Stimulated activated naive B cell treated with anti-CD40 and anti-IgM and Interleukin-4, amounts not matched to agents 10 μg/mL and 1 μg/mL and 100 μg/mL, for 72 hours (primary cell): ENCODE measurements at places on chromosomes 12 and 14.

DNA sequence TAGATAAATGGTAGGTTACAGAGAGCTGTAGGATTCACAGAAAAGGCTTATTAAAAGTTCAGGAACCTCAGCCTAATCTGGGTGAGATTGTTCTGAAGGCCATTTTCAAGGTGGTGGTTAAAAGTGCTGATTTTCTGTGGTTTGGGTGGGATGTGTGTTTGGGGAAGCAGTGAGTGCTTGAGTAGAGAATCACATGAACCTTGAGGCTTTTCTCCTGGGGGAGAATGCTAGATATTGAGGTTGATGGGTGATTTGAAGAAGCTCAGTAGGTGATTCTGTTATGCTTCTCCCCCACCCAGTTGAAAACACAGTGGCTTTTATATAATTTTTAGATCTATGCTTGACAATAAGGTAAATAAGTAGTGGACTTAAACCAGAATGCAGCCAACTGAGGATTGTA is 420.9 kb downstream of the PCNX1 start:
- DNase-seq, result no peak
- peak overlapping the region; percentile 59 for H3K4me3 ChIP-seq
- H3K4me1 ChIP-seq, result peaks cover 60% of the 10 kb centered on the region
- peaks cover 65% of the 10 kb centered on the region for H3K36me3 ChIP-seq

- peaks cover 79% of the 10 kb centered on the region for H3K27me3 ChIP-seq
- H3K4me1 ChIP-seq, result peaks cover 12% of the 10 kb centered on the region
- peaks cover 3% of the 10 kb centered on the region for H3K36me3 ChIP-seq
- DNase-seq, result no peak
- peak overlapping the region; percentile 35 for H3K4me3 ChIP-seq
Observed at GRCh38 chr12:111035578-111036301, 115.4 kb upstream of the MYL2 start.

- no peaks in the 10 kb centered on the region for H3K36me3 ChIP-seq
- no peak for DNase-seq
- no peak overlapping the region for H3K4me3 ChIP-seq
Observed at GRCh38 chr12:23415180-23415579, 534.3 kb downstream of the SOX5 start.

- peaks cover 15% of the 10 kb centered on the region for H3K36me3 ChIP-seq
- peaks cover 67% of the 10 kb centered on the region for H3K4me1 ChIP-seq
- H3K4me3 ChIP-seq, result peak overlapping the region; percentile 21
Observed at GRCh38 chr12:47276621-47277309, 197.0 kb upstream of the AMIGO2 start.

GRCh38 chr14:54471641-54472040 is 17.1 kb downstream of the GMFB start:
- peaks cover 62% of the 10 kb centered on the region for H3K36me3 ChIP-seq
- no peaks in the 10 kb centered on the region for H3K27me3 ChIP-seq
- no peak overlapping the region for H3K27ac ChIP-seq
- H3K4me3 ChIP-seq, result no peak overlapping the region
- DNase-seq, result no peak

- H3K27ac ChIP-seq, result peak overlapping the region; percentile 95
- H3K4me3 ChIP-seq, result peak overlapping the region; percentile 84
- H3K4me1 ChIP-seq, result peaks cover 36% of the 10 kb centered on the region
- H3K36me3 ChIP-seq, result peaks cover 14% of the 10 kb centered on the region
- H3K27me3 ChIP-seq, result no peaks in the 10 kb centered on the region
Observed at GRCh38 chr14:105602799-105603793, 76.7 kb downstream of the TMEM121 start.

GRCh38 chr12:66679461-66680084 is 697 bp upstream of the GRIP1 start:
- peaks cover 13% of the 10 kb centered on the region for H3K4me1 ChIP-seq
- DNase-seq, result no peak
- H3K27ac ChIP-seq, result no peak overlapping the region
- no peaks in the 10 kb centered on the region for H3K36me3 ChIP-seq

DNA sequence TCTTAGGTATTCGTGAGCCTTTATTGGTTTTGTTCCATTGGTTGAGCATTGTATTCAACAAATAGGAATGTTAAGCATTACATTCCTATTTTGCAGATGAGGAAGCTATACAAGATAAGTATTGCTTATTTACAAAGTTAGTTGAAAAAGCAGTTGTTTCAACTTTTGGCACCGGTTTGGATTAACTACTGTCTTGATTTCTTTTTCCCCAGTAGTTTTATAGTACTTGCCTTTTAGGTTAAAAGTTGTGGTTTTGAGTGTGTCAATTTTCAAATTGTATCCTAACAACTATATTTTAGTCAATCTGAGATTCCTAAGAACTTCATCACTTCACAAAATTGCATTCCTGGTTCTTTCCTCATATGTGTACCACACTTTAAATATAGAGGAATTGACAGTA is 23.8 kb upstream of the MBIP start:
- DNase-seq, result no peak
- no peak overlapping the region for H3K4me3 ChIP-seq
- no peaks in the 10 kb centered on the region for H3K36me3 ChIP-seq
- no peaks in the 10 kb centered on the region for H3K4me1 ChIP-seq

GRCh38 chr12:31783996-31784645 is 55.3 kb upstream of the AMN1 start:
- peaks cover 9% of the 10 kb centered on the region for H3K4me1 ChIP-seq
- peaks cover 6% of the 10 kb centered on the region for H3K36me3 ChIP-seq
- H3K4me3 ChIP-seq, result no peak overlapping the region
- H3K27ac ChIP-seq, result no peak overlapping the region
- DNase-seq, result no peak

GRCh38 chr12:78916845-78917480 is 52.4 kb downstream of the SYT1 start:
- H3K36me3 ChIP-seq, result no peaks in the 10 kb centered on the region
- peaks cover 3% of the 10 kb centered on the region for H3K4me1 ChIP-seq

- H3K4me3 ChIP-seq, result no peak overlapping the region
- no peaks in the 10 kb centered on the region for H3K4me1 ChIP-seq
- no peak overlapping the region for H3K27ac ChIP-seq
- no peaks in the 10 kb centered on the region for H3K36me3 ChIP-seq
Observed at GRCh38 chr12:20028033-20028432, 340.3 kb upstream of the PDE3A start.

- no peak overlapping the region for H3K27ac ChIP-seq
- no peaks in the 10 kb centered on the region for H3K4me1 ChIP-seq
- H3K4me3 ChIP-seq, result no peak overlapping the region
- no peaks in the 10 kb centered on the region for H3K36me3 ChIP-seq
Observed at GRCh38 chr12:114321524-114321923, 84.4 kb downstream of the TBX5 start.

GRCh38 chr12:532908-533565 is 73.3 kb downstream of the B4GALNT3 start:
- no peaks in the 10 kb centered on the region for H3K36me3 ChIP-seq
- no peak overlapping the region for H3K4me3 ChIP-seq
- no peak overlapping the region for H3K27ac ChIP-seq
- DNase-seq, result no peak
- peaks cover 20% of the 10 kb centered on the region for H3K27me3 ChIP-seq
- no peaks in the 10 kb centered on the region for H3K4me1 ChIP-seq

GRCh38 chr12:123062681-123063486 is 82.4 kb downstream of the ARL6IP4 start:
- no peak for DNase-seq
- no peaks in the 10 kb centered on the region for H3K27me3 ChIP-seq
- no peak overlapping the region for H3K4me3 ChIP-seq
- peaks cover 52% of the 10 kb centered on the region for H3K4me1 ChIP-seq
- H3K36me3 ChIP-seq, result no peaks in the 10 kb centered on the region

- no peak for DNase-seq
- no peak overlapping the region for H3K4me3 ChIP-seq
Observed at GRCh38 chr14:65478596-65478995, 66.1 kb downstream of the FUT8 start.

- no peak overlapping the region for H3K4me3 ChIP-seq
- H3K27ac ChIP-seq, result no peak overlapping the region
- H3K36me3 ChIP-seq, result no peaks in the 10 kb centered on the region
- no peaks in the 10 kb centered on the region for H3K27me3 ChIP-seq
Observed at GRCh38 chr14:80844872-80845271, 96.7 kb downstream of the CEP128 start.

- H3K27me3 ChIP-seq, result peaks cover 14% of the 10 kb centered on the region
- no peak overlapping the region for H3K27ac ChIP-seq
- peaks cover 1% of the 10 kb centered on the region for H3K4me1 ChIP-seq
- peaks cover under 1% of the 10 kb centered on the region for H3K36me3 ChIP-seq
- no peak for DNase-seq
- no peak overlapping the region for H3K4me3 ChIP-seq
Observed at GRCh38 chr12:10618338-10618987, 5.1 kb upstream of the MAGOHB start.

DNA sequence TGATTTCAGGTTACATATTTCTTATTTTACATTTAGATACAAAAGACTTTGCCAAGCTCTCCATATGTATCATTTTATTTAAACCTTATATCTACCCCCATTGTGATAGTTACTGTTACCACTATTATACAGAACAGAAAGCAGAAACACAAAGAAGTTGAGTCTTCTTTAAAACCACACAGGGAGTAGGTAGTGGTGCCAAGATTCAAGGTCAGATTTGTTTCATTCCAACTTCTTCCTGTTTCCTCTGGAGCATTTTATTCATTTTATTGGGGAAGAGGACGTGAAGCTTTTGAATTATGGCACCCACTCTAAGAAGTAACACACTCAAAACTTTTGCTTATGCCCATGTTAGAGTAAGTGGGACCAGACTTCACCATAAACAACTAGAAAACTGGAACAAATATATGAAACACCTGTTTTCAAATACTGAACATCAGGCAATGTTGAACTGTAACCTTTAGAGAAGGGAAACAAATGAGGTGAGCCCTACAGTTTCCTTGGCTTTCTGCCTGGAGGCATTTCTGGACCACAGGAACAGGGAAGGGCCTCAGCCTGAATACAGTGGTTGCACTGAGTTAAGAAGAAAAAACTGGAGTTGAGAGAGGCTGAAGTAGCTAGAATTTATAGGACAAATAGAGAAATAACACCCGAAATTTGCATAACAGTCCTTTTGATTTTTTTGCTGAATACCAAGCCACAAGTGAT is 160.4 kb upstream of the SSTR1 start:
- no peak for DNase-seq
- no peak overlapping the region for H3K27ac ChIP-seq

GRCh38 chr14:22980672-22981089 is 1.7 kb downstream of the AJUBA start:
- no peak for DNase-seq
- H3K4me1 ChIP-seq, result peaks cover 5% of the 10 kb centered on the region
- H3K4me3 ChIP-seq, result peak overlapping the region; percentile 33
- H3K27me3 ChIP-seq, result peaks cover 15% of the 10 kb centered on the region
- H3K27ac ChIP-seq, result no peak overlapping the region
- H3K36me3 ChIP-seq, result no peaks in the 10 kb centered on the region

- H3K4me3 ChIP-seq, result peak overlapping the region; percentile 85
- H3K36me3 ChIP-seq, result peaks cover 15% of the 10 kb centered on the region
- H3K27me3 ChIP-seq, result no peaks in the 10 kb centered on the region
- H3K27ac ChIP-seq, result peak overlapping the region; percentile 68
Observed at GRCh38 chr12:132492951-132493350, 3.0 kb downstream of the FBRSL1 start.

GRCh38 chr14:61607570-61608244 is 87.6 kb upstream of the HIF1A start:
- DNase-seq, result no peak
- no peaks in the 10 kb centered on the region for H3K36me3 ChIP-seq
- no peak overlapping the region for H3K4me3 ChIP-seq
- no peaks in the 10 kb centered on the region for H3K27me3 ChIP-seq
- peaks cover 16% of the 10 kb centered on the region for H3K4me1 ChIP-seq

DNA sequence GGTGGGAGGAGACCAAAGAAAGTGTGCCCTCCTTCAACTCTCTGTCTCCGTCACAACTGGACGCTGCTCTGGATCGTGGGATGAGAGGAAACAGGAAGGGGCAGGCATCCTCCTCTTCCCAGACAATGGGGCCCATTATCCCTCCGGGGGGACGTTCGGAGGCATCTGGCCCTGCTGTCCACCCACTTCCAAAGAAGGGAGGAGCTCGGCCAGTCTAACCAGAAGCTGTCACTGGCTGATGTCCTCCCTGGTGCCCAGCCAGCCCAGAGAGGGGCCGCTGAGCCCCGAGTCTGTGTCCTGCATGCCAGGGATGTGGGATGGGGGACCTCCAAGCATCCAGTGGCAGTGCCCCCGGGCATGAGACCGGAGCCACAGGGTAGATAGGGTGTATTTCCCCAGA is 39.8 kb upstream of the MEG3 start:
- no peak for DNase-seq
- no peaks in the 10 kb centered on the region for H3K36me3 ChIP-seq
- peaks cover 13% of the 10 kb centered on the region for H3K27me3 ChIP-seq
- no peaks in the 10 kb centered on the region for H3K4me1 ChIP-seq
- no peak overlapping the region for H3K4me3 ChIP-seq

GRCh38 chr14:21077672-21078071 is 7.6 kb downstream of the ARHGEF40 start:
- no peak overlapping the region for H3K27ac ChIP-seq
- peaks cover 10% of the 10 kb centered on the region for H3K4me1 ChIP-seq
- no peak for DNase-seq

DNA sequence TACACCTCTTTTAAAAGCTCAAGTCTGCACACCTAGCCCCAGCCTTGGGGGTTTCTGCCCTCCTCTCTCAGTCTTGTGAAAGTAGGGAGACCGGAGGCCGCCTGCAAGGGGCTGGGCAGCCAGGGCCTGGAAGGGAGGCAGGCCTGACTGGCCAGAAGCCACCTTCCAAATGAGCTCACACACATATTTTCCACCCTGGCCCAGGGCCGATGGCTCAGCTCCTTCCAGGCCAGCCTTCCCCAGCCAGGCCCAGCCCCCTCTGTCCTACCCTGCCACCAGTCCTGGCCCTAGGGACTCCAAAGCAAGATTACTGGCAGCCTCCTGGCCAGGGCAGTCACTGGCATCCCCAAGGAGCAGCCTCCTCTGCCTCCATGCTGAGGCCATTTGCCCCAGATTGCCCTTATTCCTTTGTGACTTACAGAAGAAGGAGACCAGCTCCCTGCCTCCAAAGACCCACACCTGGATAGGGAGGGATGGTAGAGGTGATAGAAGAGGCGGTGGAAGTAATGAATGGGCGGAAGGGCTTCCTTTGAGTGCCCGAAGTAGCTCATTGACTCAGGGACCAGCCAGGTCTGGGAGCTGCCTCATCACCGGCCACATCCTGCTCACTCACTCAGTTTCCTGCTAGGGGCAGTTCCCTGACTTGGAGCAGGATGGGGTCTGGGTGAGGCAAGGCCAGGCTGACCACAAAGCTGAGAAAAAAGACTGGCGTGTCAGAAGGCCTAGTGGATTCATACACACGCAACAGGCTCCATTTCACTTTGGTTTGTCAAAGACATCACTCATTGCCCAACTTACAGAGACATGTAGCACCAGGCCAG is 14.8 kb downstream of the MMP14 start:
- no peak for DNase-seq
- peaks cover 3% of the 10 kb centered on the region for H3K36me3 ChIP-seq
- no peak overlapping the region for H3K27ac ChIP-seq
- H3K4me3 ChIP-seq, result no peak overlapping the region
- peaks cover 27% of the 10 kb centered on the region for H3K27me3 ChIP-seq

GRCh38 chr14:100065111-100065871 is at the start of gene EVL:
Gene EVL, plus strand, starts transcription at chr14:100065422. Its CDS starts 79 bp downstream, at chr14:100065501.
- peaks cover 58% of the 10 kb centered on the region for H3K4me1 ChIP-seq
- peak within 1 kb of the TSS; percentile 99 for H3K27ac ChIP-seq
- H3K27me3 ChIP-seq, result no peaks in the 10 kb centered on the region
- peaks cover under 1% of the 10 kb centered on the region for H3K36me3 ChIP-seq
- H3K4me3 ChIP-seq, result peak within 1 kb of the TSS; percentile 88

- no peak overlapping the region for H3K27ac ChIP-seq
- no peaks in the 10 kb centered on the region for H3K4me1 ChIP-seq
- DNase-seq, result no peak
- peaks cover 10% of the 10 kb centered on the region for H3K27me3 ChIP-seq
- H3K36me3 ChIP-seq, result no peaks in the 10 kb centered on the region
Observed at GRCh38 chr12:105279460-105280056, 43.6 kb upstream of the APPL2 start.

GRCh38 chr12:123113026-123113425 is 37.9 kb downstream of the PITPNM2 start:
- no peak overlapping the region for H3K27ac ChIP-seq
- peaks cover 7% of the 10 kb centered on the region for H3K36me3 ChIP-seq
- H3K4me1 ChIP-seq, result peaks cover 39% of the 10 kb centered on the region
- H3K4me3 ChIP-seq, result no peak overlapping the region
